Stimulated activated CD4-positive, alpha-beta T cell treated with anti-CD3 and anti-CD28 coated beads, Interleukin-15, amount 100 ng/mL, for 1 hour (primary cell): ENCODE measurements at places on chromosomes 1 and 21.

- DNase-seq, result no peak
These were observed 276.9 kb upstream of the RUNX1 start for GRCh38 chr21:35325953-35326352.

DNA sequence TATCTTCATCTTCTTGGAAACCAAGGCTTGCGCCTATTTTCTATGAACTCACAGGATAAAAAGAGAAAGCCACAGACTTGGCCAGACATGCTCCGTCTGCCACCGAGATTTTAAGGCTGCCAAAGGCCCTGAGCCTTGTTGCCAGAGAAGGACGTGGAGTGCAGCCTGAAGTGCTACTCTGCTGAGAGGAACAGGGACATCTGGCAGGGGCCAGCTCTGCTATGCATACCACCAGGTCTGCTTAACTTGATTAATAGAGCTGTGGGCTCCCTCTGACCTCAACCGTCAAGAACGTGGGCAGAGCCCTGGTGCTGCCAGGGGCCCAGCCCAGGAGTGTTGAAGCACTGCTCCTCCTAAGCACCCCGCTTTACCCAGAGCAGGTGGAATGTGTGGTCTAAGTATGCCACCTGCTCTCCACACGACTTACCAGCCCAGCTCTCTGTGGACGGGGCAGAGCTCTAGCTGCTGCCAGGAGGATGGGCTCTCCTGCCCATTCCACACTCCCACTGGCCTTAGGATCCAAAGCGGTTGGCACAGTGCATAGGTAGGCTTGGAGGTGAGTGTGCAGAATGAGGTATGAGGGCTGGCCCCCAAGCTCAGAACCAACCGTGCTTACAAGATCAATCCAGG lies 10.6 kb downstream of the HCRTR1 start:
- DNase-seq, result no peak

- no peak for DNase-seq
These were observed 34.5 kb upstream of the C21orf91 start for GRCh38 chr21:17853393-17854275.

GRCh38 chr21:35191754-35192153 lies 142.7 kb upstream of the RUNX1 start:
- no peak for DNase-seq

DNA sequence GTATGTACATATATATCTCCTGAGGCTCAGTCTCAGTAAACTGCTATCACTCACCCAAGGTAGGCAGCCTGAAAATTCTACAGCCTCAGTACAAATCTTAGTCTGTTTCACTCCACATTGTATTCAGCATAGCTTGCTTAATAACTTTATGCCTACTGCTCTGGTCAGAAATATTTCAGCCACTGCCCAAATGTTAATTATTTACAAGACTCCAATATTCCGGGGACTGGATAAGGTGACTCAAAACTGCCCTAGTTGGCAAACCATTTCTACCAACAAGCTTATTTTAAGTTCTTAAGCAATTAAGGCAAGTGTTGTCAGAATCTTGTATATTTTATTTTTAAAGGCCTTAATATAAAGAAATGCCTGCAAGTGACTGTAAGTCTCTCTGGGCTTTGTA lies 114.8 kb downstream of the LRRIQ3 start:
- no peak for DNase-seq

GRCh38 chr1:184892116-184892515 lies 82.2 kb downstream of the NIBAN1 start:
- no peak for DNase-seq

DNA sequence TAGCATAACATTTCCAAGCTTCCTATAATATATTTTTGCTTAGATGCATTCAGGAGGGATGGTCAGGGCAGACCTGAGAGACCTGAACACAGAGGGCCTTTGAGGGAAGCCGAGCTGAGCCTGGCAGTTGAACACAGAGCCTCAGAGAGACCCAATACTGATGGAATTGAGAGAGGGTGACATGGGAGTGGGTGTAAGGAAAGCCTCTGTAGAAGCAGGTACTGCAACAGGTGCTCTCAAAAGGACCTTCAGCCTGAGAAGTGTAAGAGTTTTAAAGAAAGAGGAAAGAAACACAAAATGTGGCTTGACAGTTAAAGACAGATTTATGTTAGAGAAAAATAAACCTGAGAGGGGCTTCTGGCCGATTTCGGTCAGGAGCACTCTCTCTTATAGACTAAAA lies 73.9 kb upstream of the PGBD5 start:
- no peak for DNase-seq

- no peak for DNase-seq
These were observed 685 bp upstream of the VAMP4 start for GRCh38 chr1:171742577-171742922.

GRCh38 chr1:220527908-220528678 lies at the start of gene MARK1:
MARK1 (plus strand) TSS chr1:220528136; CDS start chr1:220528823, 687 bp downstream.
- no peak for DNase-seq
